Natural killer cell treated with Interleukin-12 subunit alpha and Interleukin-12 subunit beta and Interleukin-15 and Interleukin-18, amount 100 ng/mL, for 72 hours (primary cell): ENCODE measurements at places on chromosomes 1 and 21. TPM values are rescaled to one million over a fixed set of nuclear protein-coding genes. Genes with fewer than 3 reads are reported as not detected.

TTLL7 gene
- 2.5 TPM for total RNA-seq

DNA sequence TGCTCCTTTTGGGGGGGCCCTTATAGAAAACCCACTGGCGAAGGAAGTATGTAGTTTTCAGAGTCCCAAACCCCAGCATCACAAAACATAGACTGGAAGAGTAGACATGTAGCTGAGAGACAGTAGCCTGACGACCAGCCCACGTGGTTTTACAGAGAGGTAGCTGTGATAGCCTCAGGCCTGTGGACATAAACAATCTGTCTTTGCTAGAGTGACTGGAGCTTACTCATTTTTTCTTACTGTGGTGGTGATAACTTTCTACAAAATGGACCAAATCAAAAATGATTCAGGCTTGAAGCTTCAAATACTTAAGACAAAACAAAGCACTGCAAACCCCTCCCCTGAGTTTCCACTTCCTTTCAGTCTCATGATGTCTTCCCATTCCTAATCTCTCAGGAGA lies 497.0 kb downstream of the RWDD3 start:
- H3K4me3 ChIP-seq = no peak overlapping the region
- peaks cover 6% of the 10 kb centered on the region for H3K36me3 ChIP-seq
- no peak for DNase-seq
- H3K27me3 ChIP-seq = no peaks in the 10 kb centered on the region

PRRX1 gene
- not detected for total RNA-seq

DNA sequence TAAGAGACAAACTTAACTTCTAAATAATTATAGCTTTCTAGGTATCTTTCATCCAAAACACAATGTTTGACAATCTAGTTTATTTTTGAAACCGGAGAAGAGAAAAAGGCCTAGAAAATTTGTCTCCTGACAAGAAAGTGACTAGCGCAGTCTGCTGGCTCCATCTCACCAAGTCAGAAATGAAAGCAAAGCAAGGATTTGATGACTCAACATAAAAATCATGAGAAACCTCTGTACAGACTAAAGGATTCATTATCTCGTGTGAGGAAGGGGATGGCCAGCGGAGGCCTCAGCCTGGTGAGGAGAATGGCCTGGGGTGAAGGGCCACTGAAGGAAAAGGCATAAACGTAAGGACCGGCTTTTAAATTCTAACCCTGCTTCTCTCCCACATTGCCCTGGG lies 20.0 kb upstream of the TSNAX start:
- H3K27me3 ChIP-seq = peaks cover 27% of the 10 kb centered on the region
- no peak overlapping the region for H3K4me3 ChIP-seq
- DNase-seq = no peak
- H3K27ac ChIP-seq = no peak overlapping the region

GRCh38 chr1:78385744-78386462 lies 104.9 kb upstream of the PTGFR start:
- no peak overlapping the region for H3K4me3 ChIP-seq
- H3K27me3 ChIP-seq = no peaks in the 10 kb centered on the region
- no peak for DNase-seq
- no peaks in the 10 kb centered on the region for H3K36me3 ChIP-seq

DNA sequence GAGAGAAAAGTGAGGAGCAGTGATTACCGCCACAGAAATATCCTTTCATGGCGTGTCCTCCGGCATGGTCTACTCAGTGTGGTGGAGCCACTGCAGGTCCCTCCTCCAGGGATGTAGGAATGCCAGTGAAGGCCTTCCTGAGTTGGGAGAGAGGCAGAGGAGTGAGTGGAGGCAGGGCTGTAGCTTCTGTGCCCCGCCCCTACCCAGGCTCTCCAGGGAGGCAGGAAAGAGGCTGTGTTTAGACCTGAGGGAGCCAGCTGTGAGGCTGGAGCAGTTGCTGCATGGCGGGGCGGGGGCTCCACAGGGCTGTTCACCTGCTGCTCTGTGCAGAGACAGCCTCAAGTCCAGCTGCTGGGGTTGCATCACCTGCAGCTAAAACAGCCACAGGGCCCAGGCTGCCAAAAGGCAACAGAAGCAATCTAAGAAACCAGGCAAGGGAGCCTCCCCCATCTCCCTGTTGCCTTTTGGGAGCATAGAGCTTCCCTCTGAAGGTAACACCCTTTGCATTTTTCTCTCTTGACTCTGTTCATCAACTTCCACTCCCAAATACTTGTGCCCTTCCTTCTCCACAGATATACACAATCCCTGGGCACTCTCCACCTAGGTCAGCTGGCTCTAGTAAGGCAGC lies 801 bp upstream of the ANXA9 start:
- no peaks in the 10 kb centered on the region for H3K27me3 ChIP-seq
- no peaks in the 10 kb centered on the region for H3K36me3 ChIP-seq
- H3K4me3 ChIP-seq = no peak overlapping the region
- DNase-seq = no peak

DNA sequence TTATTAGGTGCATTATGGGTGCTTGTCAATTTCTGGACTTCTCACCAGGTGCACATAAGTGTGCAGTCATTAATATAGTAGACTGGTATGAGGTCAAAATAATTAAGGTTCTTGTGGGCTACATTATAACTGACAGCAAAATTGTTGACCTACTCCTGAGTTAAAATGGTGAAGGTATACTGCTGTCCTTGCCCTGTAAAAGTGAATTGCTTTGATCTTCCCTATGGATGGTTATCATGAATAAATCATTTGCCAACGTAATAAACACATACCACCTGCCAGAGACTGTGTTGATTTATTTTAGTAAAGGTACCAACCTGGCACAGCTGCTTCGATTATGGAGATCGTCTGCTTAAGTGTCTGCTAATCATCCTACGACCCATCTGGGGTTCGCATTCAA lies 201.6 kb upstream of the KCNK2 start:
- no peaks in the 10 kb centered on the region for H3K4me1 ChIP-seq
- H3K4me3 ChIP-seq = no peak overlapping the region
- H3K27ac ChIP-seq = no peak overlapping the region
- H3K27me3 ChIP-seq = no peaks in the 10 kb centered on the region

CD1E gene
- not detected for total RNA-seq

ROR1 gene
- total RNA-seq = not detected

DHRS3 gene
- 96.6 TPM for total RNA-seq

DNA sequence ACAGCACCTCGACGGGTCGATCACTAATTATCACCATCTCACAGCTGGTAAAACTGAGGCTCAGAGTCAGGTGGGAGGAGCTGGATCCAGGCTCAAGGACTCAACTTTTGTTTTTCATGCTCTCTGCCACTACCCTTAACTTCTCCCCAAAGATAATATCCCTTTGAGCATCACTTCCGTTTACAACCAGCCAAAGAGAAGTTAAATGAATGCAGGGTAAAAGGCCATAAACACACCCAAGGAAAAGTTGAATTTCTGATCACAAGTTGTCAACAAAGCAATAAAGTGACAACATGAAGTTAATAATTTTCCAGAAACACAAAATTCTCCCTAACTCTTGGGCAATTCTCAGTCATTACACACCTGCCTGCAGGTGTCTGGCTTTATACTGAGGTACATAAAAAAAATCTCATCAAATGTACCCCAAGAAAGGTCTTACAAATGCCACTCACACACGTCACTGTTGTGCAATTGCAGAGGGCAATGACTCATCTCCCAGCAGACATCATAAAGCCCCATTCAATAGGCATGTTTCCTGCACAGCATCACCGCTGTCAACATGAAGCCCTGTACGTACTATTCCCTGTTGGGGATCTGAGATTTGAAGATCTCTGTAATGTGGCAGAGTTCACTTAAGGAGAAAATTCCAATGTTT lies 3.4 kb downstream of the OR2T11 start:
- no peak overlapping the region for H3K27ac ChIP-seq
- H3K4me3 ChIP-seq = no peak overlapping the region
- H3K4me1 ChIP-seq = no peaks in the 10 kb centered on the region
- DNase-seq = no peak
- H3K27me3 ChIP-seq = peaks cover 8% of the 10 kb centered on the region

DNA sequence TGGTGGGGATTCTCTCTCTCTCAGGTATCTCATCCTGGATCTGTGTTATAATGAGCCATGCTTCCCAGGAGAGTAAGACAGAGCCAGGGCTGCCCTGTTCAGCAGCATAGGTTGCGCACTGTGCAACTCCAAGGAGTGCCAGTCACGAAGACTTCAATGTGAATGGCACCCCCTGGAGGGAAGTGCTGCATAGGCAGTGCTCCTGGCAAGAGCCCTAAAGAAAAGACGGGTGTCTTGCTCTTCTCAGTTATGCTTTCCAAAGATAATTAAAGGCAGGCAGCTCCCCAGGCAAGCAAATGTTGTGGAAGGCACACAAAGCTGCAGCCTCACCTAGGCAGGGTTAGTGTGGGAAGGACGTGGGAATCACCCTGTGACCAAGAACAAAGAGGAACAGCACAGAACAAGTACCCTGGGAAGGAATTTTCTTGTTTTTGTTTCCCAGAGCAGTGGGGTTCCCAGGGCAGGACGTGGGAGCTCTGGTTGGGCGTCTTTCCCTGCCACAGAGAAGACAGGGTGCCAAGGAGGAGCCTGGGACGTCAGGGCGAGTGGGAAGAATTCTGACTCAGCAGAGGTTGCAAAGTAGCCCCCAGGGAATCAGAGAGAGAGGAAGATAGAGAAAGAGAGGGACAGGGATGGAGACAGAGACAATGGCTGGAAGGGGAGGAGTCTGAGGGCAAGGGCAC lies 120.9 kb downstream of the KCNN3 start:
- peak overlapping the region; percentile 48 for H3K27ac ChIP-seq
- no peaks in the 10 kb centered on the region for H3K36me3 ChIP-seq
- H3K4me1 ChIP-seq = peaks cover 53% of the 10 kb centered on the region
- peaks cover 34% of the 10 kb centered on the region for H3K27me3 ChIP-seq

DNA sequence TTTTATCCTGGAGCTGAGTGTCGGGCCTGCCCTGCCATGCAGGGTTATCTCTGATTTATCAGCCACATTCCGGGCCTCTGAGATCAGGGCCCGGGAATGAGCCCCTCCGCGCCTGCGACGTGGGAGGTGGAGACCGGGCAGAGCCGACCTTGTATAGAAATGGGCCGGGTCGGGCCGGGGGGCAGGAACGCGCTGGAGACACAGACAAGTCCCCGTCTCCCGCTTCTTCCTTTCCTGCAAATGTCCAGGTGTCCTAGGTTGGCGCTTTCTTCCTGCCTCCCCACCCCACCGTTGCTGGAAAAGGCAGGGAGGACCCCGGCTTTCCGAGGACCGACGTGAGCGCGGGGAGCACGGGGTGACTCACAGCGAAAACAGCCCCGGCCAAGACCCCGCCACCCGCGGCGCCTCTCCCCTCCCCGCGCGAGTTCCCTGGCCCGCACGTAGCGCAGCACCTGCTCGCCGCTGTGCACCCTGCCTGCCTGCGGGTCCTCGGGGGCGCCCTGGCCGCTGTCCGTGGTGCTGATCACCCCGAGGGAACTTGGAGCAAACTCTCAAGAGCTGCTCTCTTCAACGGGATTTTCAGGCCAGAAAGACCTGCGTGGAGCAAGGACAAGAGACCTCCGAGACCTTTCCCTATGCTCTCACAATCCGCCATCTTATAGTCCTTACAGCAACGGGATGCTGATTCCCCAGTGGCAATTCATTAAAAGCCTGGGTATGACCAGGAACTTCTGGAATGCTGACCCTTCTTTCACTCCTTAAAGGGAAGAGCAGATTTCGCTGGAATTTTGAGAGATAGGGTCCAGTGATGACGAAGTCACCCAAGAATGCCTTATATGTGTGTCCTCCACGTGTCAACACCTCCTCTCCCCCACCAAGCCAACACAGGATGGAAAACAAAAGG lies 475 bp upstream of the NPPB start:
- DNase-seq = peak; percentile 64
- peaks cover 43% of the 10 kb centered on the region for H3K27me3 ChIP-seq
- no peak overlapping the region for H3K4me3 ChIP-seq
- H3K27ac ChIP-seq = no peak overlapping the region
- no peaks in the 10 kb centered on the region for H3K36me3 ChIP-seq

DNA sequence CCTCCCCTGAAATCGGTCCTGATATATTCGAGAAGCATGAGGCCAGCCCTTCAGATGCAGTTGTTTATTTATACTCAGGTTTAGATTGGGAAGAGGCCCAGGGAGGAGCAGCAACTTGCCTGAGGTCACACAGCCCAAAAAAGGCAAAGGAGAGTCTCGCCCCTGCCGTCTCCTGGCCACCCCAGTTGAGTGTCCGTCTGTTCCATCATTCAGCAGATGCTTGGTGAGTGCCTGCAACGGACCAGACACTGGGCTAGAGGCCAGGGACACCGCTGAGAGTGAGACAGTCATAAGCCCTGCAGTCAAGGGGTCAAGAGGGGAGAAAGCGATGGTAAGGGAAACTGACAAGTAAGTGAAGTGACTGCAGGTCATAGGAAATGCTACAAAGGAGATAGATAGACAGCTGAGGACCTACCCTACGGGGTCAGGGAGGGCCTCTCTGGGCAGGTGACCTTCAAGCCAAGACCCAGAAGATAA lies 15.4 kb upstream of the SELENON start:
- DNase-seq = no peak
- H3K27me3 ChIP-seq = no peaks in the 10 kb centered on the region
- H3K4me1 ChIP-seq = no peaks in the 10 kb centered on the region
- no peak overlapping the region for H3K27ac ChIP-seq

DNA sequence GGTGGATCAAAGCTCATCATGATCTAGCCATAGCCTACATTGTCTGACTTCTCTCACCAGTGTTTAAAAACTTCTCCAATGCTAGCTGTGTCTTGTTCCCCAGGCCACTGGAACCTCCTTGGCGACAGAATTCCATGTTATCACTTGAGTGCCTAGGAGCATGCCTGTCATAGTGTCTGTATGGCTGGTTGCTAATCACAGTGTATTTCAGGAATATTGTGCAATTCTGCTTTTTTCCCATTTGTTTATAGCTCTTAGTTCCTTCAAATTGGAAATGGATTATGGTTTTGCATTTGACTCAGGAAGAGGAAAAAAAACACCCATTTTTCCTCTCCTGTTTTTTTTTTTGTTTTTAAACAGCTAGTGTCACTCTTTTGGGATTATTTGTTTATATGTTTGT lies 25.5 kb downstream of the ROR1 start:
- no peaks in the 10 kb centered on the region for H3K4me1 ChIP-seq
- H3K27ac ChIP-seq = no peak overlapping the region
- no peaks in the 10 kb centered on the region for H3K36me3 ChIP-seq
- no peak for DNase-seq

DNA sequence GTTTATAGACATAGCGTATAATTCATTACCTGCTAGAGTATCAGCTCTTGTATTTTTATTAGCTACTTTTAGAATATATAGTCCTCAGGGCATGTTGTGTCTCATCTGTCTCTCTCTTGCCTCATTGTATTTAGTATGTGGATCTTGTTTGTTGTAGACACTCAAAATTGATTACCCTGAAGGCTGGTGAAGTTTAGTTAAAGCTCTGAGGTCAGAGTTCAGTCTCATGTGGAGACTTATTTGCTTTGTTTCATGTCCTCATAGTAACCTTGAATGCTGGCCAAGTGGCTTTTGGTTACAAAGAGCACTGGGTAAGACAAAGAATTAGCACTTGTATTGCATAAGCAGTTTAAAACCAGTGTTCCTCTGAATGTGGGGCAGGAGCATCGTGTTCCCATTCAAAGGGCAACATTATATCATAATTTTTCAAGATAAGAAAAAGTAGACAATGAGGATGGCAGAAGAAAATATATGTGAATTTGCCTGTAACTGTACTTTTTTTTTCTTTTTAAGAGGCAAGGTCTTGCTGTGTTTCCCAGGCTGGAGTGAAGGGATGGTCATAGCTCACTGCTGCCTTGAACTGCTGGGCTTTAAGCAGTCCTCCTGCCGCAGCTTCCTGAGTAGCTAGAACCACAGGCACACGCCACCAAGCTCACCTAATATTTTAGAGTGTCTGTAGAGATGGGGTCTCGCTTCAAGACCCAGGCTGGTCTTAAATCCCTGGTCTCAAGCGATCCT lies 17.4 kb downstream of the CNST start:
- H3K27ac ChIP-seq = peak overlapping the region; percentile 38
- H3K27me3 ChIP-seq = no peaks in the 10 kb centered on the region
- H3K36me3 ChIP-seq = no peaks in the 10 kb centered on the region
- H3K4me1 ChIP-seq = peaks cover 26% of the 10 kb centered on the region
- DNase-seq = no peak

FAM110D gene
- not detected for total RNA-seq
